NCI-H187 (cell line): ENCODE measurements at places on chromosomes 3 and 15.

GRCh38 chr15:80985981-80986380, 3.6 kb downstream of the MESD start:
- no peak for DNase-seq

DNA sequence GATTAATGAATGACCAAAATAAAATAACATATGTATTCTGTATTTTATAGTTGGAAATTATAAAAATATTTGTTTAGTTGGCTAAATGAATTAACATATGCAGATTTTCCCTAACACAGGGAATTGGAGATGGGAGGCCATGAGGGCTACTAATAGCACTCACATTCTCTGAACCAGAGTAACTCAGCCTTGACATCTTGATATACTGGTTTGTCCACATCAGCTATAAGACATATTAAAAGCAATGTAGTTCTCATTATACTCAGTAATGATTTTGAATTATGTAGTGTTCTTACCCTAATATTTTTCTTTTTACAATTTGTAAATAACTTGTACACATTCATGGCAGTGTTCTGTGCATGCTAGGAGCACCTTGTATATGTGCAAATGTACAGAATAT, 255.9 kb downstream of the EPHA6 start:
- no peak for DNase-seq

DNA sequence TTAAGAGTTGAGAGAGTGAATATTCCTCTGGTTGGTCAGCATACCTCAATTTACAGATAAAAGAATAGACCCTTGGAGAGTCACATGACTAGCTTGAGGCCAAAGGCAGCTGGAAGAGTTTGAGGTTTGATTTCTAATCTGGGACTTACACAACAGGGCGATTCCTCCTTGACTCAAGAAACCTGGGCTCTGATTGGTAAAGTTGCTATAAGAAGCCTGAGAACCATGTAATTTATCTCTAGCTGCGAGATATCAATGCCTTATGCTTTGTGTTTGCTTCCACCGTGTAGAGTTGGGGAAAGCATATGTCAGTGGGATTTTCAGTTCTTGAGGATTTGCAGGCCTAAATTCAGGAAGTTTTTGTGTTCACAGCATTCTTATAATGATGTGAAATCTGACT, 206.0 kb downstream of the KLHL25 start:
- no peak for DNase-seq

DNA sequence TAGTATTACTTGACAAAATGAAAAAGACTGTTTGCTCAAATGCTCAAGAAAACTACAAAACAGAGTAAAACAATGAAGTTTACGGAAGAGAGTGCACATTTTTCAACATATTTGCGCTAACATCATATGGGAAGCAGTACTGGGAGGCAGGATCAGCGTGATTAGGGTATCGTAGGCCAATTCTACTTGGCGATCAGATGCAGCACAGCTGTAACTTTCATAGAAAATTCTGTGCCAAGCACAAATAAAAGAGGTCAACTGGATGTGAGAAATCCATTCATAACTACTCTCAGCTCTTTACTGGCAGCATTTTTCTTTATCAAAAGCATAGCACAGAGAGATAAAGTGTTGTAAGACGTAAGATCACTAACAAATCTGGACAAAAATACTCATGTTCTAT, 1196.3 kb upstream of the GBE1 start:
- DNase-seq: no peak

GRCh38 chr3:55782351-55782750, 295.2 kb upstream of the WNT5A start:
- no peak for DNase-seq

GRCh38 chr3:32154205-32154579, 47.8 kb downstream of the GPD1L start:
- DNase-seq: no peak

DNA sequence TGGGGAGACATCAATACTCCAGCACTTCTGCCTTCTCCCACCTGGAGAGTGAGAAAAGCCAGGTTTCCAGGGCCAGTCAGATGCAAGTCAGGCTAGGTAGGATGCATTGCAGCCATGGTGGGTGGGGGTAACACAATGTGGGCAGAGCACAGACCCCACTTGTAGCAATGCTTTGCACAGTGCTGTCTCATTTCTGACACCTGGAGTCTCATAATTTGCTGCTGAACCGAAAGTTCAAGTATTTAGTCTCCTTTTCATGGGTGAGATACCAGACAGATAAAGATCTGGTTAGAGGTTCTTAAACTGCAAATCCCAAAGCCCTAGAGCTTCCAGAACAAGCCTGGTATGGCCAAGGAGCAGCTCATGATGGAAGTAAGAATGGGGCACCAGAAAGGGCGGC, 880.3 kb upstream of the CFAP20DC start:
- no peak for DNase-seq

DNA sequence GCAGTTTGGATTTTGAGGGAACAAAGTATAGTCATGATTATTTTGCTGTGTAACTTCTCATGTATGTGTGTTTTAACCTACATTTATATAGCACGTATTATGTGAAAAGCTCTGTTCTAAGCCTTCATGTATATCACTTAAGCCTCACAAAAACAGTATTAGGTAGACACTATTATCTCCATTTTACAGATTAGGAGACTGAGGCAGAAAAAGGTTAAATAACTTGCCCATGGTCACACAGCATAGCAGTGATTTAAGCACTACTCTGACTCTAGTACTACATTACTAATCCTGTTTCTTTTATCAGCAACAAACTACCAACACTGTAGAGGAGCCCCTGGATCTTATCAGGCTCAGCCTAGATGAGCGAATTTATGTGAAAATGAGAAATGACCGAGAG, 2.6 kb downstream of the LSM3 start:
- no peak for DNase-seq

GRCh38 chr3:15333099-15333955, 941 bp upstream of the SH3BP5 start:
- no peak for DNase-seq

DNA sequence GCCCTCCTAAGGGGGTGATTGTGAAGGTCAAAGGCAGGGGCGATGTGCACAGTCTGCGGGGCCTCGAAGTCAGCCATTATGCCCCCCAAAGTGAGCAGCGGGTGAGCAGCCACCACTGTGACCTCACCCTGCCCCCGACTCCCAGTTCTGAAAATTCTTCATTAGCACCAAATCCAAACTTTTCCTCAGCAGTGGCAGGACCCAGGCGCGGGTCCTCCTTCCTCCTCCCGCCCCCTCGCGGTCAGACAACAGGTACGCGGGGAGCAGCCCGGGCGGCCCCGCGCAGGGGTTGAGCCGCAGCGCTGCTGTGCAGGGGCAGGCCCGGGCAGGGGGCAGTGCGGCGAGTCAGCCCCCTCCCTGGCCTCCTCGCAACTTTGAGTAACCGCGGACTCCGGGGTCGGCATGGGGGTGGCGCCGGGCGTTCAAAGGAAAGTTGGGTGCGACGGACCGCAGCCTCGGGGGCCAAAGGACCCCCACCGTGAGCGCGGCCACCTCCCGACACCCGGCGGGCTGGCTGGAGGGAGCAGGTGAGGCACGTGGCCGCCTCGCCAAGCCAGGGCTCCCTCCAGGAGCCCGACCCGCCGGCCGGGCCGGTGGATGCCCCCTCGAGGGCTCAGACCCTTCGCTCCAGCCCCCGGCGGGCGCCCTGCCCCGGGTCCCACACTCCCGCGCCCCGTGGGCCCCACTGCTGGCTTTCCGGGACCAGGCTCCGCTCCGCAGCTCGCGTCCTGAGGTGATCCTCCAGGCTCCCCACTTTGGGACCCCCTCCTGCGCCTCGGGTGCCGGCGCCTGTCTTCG, 49.4 kb upstream of the CCDC174 start:
- no peak for DNase-seq

GRCh38 chr3:174821477-174821876, 37.7 kb upstream of the NAALADL2 start:
- DNase-seq: no peak

DNA sequence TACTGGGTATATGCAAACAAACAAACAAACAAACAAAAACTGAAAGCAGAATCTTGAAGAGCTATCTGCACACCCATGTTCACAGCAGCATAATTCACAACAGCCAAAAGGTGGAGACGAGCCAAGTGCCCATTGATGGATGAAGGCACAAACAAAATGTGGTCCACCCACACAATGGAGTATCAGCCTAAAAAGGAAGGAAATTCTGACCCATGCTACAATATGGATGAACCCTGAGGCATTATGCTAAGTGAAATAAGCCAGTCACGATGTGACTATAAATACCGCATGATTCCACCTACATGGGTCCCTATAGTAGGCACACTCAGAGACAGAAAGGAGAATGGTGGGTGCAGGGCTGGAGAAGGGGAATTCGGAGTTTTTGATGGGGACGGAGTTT, 24.1 kb downstream of the XPC start:
- DNase-seq: no peak

DNA sequence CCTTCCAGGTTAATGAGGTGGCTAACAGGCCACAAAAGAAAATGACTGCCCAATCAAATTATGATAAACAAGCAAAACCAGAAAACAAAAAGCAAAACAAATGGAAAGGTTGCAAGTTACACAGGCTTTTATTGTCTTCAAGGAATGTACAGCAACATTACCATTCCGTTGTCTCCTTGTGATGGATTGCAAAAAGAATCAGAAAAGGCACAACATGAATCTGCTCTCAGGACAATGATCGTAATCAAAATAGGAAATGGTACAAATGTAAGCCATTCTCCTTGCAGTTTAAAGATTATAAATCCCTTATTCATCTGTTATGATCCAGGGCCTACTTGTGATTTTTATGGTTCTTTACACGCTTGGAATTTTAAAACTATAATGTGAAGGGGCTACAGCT, 125.8 kb downstream of the ECT2 start:
- DNase-seq: no peak
